Fibroblast of lung (primary cell): ENCODE measurements at places on chromosomes 4 and X.

GRCh38 chr4:1239141-1239949 is 9.6 kb downstream of the CTBP1 start:
- no peak for DNase-seq

DNA sequence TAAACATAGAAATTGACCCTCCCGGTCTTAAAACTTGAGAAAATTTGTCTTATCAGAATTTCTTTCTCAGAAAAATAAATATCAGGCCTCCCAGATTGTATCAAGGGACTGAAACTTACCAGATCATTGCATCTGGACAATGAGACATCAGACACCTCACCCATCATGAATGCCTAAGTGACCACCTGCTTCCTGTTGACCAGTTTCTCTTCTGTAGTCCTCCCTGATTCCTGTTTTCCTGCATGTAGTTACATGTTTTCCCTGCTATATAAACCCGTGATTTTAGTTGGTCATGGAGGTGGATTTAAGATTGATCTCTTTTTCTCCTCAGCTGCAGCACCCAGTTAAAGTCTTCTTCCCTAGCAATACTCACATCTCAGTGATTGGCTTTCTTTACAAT is 548.1 kb downstream of the PPP4R3C start:
- DNase-seq: peak; percentile 23

- DNase-seq: no peak
Observed at GRCh38 chrX:44890247-44890646, 17.3 kb downstream of the KDM6A start.

DNA sequence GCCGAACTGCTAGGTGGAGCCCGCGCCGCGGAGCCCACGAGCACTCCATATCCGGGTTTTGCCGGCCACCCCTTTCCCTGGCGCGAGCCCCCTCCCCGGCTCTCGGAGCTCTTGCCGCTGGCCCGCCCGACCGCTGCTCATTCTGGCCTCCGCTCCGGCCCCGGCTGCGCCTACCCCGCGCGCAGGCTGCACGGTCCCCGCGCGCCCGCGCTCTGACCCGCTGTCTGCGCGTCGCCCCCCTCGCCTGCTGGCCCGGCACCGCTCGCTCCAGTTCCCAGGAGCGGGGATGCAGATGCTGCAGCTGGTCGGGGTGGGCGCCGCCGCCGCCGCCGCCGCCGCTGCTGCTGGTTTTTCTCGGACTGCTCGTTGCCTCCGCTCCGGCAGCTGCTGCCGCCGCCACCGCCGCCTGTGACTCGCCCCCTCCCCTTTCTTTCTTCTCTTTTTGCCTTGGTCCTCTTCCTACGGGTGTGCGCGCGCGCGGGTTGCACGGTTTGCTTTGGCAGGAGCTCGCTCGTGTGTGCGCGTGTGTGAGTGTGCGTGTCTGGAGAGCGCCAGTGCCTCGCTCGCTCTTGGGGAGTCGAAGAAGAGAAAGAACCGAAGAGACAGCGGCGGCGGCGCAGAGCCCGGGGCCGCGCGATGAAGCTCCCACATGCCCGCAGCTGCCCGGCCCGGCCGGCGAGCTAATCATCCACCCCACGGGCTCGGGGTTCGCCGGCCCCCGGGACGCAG is at the start of gene ADGRL3:
Gene ADGRL3 (plus strand): TSS at position 140 of the 729 bp plus-strand sequence.
- peak; percentile 50 for DNase-seq

DNA sequence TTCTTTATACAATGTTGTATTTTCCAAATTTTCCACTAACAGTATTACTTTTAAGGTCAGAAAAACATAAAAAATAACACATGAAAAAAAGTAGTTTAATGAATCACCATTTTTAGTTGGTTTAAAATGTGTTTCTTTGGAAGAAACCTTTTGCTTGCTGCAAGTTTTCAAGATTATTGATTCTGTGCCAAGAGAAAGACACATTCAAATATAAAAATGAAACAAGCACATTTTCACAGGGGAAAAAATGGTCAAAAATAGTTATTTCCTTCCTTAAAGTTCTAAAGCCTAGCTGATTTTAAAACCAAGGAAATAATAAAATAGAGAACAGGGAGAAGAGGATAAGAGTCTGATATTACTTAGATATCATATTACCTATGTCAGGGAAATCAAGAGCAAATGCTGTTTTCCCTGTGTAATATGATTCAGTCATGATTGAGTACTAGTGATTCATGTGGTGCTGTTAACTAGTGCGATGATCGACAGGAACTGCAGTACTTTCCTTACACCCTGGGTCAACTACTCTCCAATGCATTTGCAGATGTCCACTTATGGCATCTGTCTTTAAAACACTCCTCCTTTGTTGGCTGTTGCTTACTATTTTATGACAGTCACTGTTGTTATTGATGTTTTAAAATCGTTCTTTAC is 103.8 kb downstream of the CAMK2D start:
- peak; percentile 41 for DNase-seq

- no peak for DNase-seq
Observed at GRCh38 chr4:63841266-63841665, 568.0 kb downstream of the TECRL start.

- DNase-seq: no peak
Observed at GRCh38 chr4:135949931-135950330, 1582.4 kb downstream of the PCDH18 start.

GRCh38 chr4:133145241-133145640 is 3.9 kb upstream of the PCDH10 start:
- DNase-seq: no peak

- no peak for DNase-seq
Observed at GRCh38 chr4:11546391-11547175, 117.9 kb upstream of the HS3ST1 start.

- peak; percentile 40 for DNase-seq
Observed at GRCh38 chr4:25892796-25893195, 21.2 kb upstream of the SMIM20 start.

DNA sequence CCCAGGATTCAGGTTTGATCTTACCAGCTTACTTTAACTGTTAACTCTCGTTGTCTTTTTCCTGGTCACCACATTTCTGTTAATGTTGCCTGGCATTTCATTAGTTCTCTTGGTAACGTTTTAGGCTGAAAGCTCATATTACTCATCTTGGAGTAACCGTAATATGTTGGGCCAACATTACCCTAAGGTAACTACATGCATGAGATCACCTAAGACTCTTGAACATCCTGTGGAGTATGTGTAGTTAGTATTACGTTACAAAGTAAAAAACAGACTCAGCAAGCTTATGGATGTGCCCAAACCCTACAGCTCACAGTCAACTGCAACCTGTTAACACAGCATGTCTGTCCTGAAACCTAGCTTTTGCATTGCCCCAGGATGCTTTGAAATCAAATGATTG is 203.3 kb upstream of the HS3ST1 start:
- no peak for DNase-seq

DNA sequence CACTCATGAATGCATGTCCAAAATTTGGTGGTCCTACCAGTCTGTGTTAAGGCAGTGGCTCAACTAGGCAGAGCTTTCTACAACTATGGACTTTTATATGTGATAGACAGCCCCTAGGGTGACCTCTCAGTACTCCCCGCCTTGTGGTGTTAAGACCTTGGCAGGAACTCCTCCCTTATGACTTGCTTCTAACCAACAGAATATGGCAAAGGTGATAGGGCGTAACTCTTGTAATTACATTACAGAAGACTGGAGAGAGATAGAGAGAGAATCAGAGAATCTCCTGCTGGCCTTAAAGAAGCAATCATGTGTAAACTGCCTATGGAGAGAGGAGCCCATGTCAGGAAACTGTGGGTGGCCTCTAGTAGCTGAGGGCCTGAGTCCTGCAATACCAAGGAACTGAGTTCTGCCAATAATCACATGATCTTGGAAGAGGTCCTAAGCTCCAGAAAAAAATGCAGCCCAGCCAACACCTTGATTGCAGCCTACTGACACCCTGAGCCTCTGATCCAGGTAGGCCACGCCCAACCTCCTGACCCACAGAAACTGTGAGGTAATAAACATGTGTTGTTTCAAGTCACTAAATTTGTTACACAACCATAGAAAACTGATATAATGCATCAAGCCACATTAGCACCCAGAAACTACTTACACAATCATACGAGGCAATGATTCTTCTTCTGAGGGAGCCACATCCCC is 68.9 kb downstream of the INPP4B start:
- no peak for DNase-seq

- peak; percentile 81 for DNase-seq
Observed at GRCh38 chr4:94486372-94486801, 34.6 kb downstream of the PDLIM5 start.

DNA sequence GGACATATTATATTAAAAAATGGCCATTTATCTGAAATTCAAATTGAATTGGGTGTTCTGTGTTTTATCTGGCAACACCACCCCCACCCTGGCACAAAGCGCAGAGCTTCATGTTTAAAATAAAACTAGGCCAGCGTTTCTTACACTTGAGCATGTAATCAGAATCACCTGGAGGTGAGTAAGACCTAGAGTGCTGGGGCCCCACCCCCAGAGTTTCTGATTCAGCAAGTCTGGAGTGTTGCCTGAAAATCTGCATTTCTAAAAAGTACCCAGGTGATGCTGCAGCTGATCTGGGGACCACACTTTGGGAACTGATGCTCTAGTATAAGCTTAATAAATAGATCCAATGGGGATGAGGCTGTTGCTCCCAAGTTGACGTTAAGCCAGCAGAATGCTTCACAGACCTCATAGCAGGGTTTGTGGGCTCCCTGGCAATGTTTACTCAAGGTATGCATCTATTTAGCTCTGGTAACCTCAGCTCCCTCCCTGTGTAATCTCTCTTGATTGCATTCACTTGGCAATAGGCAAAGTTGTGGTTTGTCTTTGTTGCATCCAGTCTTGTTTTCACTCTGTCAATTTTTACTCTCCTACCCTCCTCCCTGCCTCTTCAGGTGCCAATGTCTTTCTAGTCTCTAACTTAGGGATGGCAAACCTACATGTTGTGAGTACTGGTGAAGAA is 99.8 kb upstream of the TEX13D start:
- no peak for DNase-seq

DNA sequence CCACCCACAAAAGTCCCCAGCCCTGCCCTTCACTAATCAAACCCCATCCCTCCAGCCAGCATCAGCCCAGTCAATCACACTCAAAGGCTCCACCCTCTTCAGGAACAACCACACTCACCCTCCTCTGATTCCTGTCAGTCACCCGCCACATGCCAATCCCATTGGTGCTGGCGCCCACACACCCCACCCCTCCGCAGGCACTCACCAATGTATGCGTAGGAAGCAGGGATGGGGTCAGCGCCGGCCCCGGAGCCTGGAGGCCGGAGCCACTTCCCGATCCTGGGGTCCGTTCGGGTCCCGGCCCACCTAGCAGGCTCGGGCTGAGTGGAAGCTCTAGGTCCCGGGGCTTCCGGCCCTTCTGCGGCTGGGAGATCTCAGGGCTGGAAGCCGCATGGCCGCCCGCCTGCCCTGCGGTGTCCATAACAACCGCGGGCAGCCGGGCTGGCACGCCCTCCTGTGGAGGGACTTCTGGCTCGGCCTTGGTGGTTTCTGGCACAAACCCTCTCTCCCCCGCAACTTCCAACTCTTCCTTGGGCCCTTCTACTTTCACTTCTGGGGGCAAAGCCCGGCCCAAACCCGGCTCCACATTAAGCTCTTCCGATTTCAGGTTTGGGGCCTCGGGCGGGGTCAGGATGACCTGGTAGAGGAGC is 7.9 kb upstream of the CFP start:
- DNase-seq: peak; percentile 41

DNA sequence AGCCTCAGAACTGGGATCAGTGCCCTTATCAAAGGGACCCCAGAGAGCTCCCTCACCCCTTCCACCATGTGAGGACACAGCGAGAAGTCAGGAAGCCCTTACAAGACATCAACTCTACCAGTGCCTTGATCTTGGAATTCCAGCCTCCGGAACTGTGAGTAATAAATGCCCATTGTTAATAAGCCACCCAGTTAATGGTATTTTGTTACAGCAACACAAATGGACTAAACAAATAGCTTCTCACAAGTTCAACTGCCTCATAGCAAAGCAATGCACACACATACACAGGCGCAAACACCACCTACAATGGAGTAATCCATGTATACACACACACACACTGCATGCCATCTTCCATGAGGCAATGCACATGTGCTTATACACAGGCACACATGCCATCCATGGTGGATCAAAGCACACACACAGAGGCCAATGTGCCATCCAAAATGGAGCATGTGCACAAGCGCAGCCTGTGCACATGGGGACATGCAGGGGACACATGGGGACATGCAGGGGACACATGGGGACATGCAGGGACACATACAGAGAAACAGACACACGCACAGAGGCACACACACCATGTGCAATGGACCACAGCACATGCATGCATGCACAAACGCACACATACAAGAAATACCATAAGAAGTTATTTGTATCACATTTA is 137.6 kb upstream of the TBL1X start:
- no peak for DNase-seq

GRCh38 chrX:20969565-20969964 is 404.7 kb upstream of the CNKSR2 start:
- DNase-seq: no peak

- no peak for DNase-seq
Observed at GRCh38 chrX:107273795-107274194, 67.4 kb downstream of the DNAAF6 start.

GRCh38 chr4:16224264-16225166 is 1.8 kb downstream of the TAPT1 start:
- peak; percentile 0 for DNase-seq

GRCh38 chrX:100994352-100995281 is 25.1 kb downstream of the ARL13A start:
- DNase-seq: peak; percentile 56

- no peak for DNase-seq
Observed at GRCh38 chrX:2514131-2514530, 13.4 kb upstream of the DHRSX start.

DNA sequence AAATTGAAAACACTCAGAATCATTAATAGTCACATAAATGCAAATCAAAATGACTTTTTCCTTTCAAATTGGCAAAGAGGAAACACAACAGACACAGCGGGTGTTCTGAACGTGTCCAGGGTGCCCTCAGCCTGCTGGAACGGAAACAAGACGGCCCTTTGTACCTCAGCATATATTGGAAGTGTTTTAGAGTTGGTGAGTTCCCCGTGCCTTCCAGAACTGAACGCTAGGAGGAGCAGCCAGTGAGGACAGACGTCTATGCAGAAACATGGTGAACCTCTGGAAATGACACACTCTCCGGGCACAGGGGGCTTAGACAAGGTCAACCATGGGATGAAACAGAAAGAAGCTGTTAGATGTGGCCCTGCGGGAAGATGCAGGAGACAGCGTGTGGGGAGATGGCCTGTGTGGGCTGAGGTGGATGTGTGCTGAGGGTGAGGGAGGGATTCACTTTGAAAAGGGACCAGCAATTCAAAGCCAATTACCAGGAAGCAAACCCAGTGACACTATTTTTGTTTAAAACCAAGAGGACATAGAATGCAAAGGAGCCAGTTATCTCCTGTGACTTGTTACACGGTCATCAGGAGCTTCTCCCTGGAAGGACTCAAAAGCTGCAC is 40.4 kb downstream of the RNF212 start:
- peak; percentile 65 for DNase-seq

DNA sequence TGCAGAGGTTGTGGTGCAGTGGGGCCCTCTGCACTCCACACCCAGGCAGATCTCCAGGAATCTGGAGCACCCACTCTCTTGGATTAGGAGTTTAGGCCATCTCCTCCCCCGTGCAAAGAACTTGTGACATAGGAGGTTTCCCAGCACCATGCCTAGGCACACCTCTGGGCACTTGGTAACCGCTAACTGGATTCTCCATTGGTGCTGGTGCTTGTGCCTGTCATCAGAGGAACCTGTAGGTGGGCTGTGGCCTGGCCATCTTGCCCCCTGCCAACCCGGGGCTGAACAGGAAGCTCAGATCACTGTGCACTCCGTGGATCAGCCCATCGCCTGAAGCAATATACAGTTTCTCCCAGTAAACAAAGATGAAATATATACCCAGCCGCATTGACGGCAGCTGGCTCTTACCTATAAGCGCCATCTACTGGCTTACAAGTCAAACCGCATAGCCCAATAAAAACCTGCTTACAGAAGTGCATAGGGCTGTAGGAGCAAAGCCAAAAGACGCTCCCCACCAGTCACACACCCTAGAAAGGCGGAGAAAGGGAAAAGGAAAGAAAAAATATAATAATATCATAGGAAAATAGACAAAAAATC is 19.1 kb upstream of the TEX13B start:
- peak; percentile 26 for DNase-seq
